CD8-positive, alpha-beta memory T cell (primary cell): ENCODE measurements at places on chromosomes 3 and 15. TPM values are rescaled to one million over a fixed set of nuclear protein-coding genes. Genes with fewer than 3 reads are reported as not detected.

The ZNF662 gene
- total RNA-seq: 1.1 TPM

The CAMKV gene
- total RNA-seq: 0.77 TPM

DNA sequence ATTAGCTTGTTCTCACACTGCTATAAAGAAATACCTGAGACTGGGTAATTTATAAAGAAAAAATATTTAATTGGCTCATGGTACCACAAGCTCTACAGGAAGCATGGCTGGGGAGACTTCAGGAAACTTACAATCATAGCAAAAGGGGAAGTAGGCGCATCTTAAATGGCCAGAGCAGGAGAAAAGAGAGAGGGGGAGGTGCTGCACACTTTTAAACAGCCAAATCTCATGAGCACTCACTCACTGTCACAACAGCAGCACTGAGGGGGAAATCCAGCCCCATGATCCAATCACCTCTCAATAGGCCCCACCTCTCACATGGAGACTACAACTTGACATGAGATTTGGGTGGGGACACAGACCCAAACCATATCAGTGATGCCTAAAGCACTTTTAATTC, 82.5 kb downstream of the DCLK3 start:
- DNase-seq: no peak

GRCh38 chr3:161560008-161560637, 63.5 kb downstream of the OTOL1 start:
- DNase-seq: no peak

- no peak for DNase-seq
Observed at GRCh38 chr3:47731061-47731460, 50.6 kb downstream of the SMARCC1 start.

GRCh38 chr3:43180027-43180426, 74.1 kb upstream of the POMGNT2 start:
- peak; percentile 54 for DNase-seq

GRCh38 chr3:105772635-105773034, 96.2 kb downstream of the CBLB start:
- DNase-seq: peak; percentile 24

DNA sequence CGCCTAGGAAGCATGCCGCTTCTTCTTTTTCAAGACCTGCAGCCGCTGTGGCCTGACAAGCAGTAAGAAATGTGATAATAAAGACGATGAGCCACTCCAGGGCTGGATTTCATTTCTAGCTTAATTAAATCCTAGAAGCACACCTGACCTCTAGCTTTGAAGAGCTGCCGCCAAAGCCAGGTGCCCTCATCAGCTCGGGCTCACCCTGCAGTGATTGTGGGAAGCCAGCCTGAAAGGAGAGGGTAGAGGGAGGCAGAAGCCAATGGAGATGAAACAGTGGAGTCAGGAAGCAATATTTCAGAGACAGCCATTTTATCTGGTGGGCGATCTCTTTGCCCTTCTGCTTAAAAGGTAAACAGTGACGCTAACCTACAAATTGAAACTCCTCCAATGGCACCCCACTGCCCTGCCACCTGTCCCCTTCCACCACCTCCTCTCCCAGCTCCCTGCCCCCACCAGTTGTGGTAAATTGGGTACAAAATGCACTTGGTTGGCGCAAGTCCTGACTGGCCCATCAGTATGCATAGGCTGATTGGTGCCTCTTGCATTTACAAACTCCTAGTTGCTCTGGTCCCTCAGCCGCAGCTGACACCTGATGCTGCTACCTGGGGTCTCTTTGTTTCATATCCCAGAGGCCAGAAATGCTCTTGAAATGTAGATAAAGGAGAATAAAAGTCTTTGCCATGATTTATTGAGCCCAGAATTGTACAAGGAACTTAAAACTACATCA, 385.3 kb downstream of the PDCD6IP start:
- DNase-seq: no peak

GRCh38 chr3:73187328-73187727, 125.9 kb downstream of the EBLN2 start:
- no peak for DNase-seq

GRCh38 chr3:126267169-126267975, 87.0 kb upstream of the ALDH1L1 start:
- no peak for DNase-seq

DNA sequence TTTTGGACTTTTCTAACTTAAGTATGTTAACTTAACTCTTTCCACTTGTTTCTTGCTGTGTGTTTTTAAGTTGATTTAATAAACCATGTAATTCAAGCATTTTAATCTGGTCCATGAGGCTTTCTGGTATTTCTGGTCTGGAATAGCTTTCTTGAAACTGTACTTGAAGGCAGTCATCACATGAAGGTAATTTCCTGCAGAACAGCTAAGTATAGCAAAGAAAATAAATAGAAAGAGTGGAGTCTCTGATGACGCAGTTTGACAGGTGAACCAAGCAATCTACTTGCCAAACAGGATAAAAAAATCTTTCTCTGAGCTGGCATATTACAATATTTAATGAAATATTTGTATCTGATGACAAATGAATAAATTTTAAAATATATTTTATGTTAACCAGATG, 74.9 kb downstream of the BTLA start:
- no peak for DNase-seq

- peak; percentile 92 for DNase-seq
Observed at GRCh38 chr3:48918388-48919214, at the start of gene ARIH2. TSS of gene ARIH2 (plus strand) at chr3:48918842. CDS start at chr3:48927559, 8,717 bp downstream.

DNA sequence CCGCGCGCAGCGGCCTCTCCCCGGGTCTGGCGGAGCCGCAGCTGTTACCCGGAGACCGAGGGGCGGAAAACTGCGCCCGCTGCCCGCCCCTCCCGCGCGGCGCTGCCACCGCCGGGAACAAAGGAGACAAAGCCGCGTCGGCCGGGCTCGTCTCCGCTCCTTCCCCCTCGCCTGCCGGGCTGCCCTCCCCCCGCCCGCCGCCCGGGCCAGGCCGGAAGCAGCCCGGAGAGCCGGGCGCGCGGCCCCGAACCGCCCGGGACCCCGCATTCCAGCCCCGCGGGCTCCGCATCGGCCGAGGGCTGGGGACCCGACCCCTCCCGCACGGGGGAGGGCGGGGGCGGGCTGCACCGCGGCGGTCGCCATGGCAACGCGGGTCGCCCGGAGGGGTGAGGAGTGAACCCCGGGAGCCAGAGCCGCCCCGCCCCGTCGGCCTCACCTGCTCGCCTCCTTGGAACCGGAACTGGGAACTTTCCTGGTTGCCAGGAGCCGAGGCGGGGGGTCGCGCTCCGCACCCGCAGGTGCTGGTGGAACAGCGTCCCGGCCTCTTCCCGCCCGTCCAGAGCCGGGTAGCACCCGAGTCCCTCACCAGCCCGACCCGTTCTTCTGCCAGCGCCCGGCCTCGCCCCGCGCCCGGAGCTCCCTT, 448 bp downstream of the PLXNB1 start:
- DNase-seq: peak; percentile 70

DNA sequence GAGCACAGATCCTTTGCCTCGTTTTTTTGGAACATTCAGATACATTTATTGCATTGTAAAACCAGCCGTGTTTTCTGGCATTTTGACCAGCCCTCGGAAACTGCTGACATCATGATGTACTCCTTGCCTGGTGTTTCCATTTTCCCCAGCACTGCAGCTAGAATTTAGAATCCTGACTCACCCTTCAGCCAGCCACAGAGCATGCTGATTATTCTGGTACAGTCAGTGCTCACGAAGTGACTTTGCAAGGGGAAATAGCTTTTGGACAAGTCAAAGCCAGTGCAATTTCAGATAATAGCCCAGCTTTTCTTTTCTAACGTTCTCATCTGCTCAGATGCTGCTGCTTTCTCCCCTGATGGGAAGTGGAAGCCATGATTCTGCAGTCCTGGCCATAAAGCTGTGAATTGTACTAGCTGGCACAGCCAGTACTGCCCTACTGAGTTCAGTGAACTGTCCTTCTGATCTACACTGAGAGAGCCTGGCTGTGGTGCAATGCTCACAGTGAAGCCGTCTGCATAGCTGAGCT, 12.1 kb upstream of the CNBP start:
- no peak for DNase-seq
